ENCODE measurements at places on chromosomes 5 and 9.
A peak's percentile ranks its signal among the peaks of the same experiment; 100 is the strongest.

GRCh38 chr9:3059781-3060468 is 216.0 kb upstream of the PUM3 start:
- peak; percentile 12 for DNase-seq

- DNase-seq, result no peak
Measured at GRCh38 chr9:111161015-111161415, 122.7 kb upstream of the LPAR1 start.

- no peak for DNase-seq
Measured at GRCh38 chr5:177131352-177132135, 2.0 kb upstream of the NSD1 start.

GRCh38 chr9:29144476-29144875 is 1571.2 kb upstream of the C9orf72 start:
- DNase-seq, result no peak

- no peak for DNase-seq
Measured at GRCh38 chr9:98886691-98887229, 56.9 kb upstream of the COL15A1 start.

GRCh38 chr9:124409410-124409809 is 5.8 kb downstream of the PSMB7 start:
- no peak for DNase-seq

GRCh38 chr9:69759421-69760277 is at the start of gene PTAR1:
Gene PTAR1 (minus strand): TSS chr9:69760011. CDS start chr9:69759938, 73 bp downstream.
- peak; percentile 31 for DNase-seq

Measured in epithelial cell of prostate (primary cell).